ENCODE measurements at places on chromosomes 5 and 9.

GRCh38 chr9:135707252-135708138 lies 5.5 kb downstream of the KCNT1 start:
- no peak for DNase-seq

GRCh38 chr5:99355881-99356280 lies 427.1 kb upstream of the CHD1 start:
- DNase-seq: no peak

- no peak for DNase-seq
Measured at GRCh38 chr5:84445049-84445685, 60.5 kb upstream of the EDIL3 start.

- DNase-seq: no peak
Measured at GRCh38 chr5:17143335-17143734, 74.1 kb upstream of the BASP1 start.

- no peak for DNase-seq
Measured at GRCh38 chr9:89843591-89843990, 238.8 kb downstream of the GADD45G start.

DNA sequence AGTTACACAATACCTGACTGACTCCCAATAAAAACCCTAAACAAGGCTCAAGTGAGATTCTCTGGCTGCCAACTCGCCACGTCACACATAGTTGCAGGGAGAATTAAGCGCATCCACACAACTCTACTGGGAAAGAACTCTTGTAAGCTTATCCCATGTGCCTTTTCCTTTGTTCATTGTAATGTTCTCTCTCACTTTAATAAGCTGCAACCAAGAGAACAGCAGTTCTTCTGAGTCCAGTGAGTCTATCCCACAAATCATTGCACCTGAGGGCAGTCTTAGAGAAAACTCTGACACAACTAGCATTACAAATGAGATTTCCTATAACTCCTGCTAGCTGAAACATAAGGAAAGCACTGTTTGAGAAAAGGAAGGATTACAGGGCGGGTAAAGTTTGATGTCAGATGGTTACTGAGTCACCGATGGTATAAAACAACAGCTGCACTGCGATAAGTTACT lies 27.4 kb downstream of the CENPK start:
- DNase-seq: no peak

DNA sequence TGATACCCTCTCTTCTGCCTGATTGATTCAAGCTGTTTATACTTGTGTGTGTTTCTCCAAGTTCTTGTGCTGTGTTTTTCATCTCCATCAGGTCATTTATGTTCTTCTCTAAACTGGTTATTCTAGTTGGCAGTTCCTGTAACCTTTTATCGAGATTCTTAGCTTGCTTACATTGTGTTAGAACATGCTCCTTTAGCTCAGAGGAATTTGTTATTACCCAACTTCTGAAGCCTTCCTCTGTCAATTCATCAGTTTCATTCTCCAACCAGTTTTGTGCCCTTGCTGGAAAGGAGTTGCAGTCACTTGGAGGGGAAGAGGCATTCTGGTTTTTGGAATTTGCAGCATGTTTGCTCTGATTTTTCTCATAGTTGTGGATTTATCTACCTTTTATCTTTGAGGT lies 126.2 kb upstream of the FTMT start:
- no peak for DNase-seq
